ENCODE measurements at places on chromosomes 3 and 15.
A peak's percentile ranks its signal among the peaks of the same experiment; 100 is the strongest.

- no peak for DNase-seq
Observed at GRCh38 chr3:58223855-58224254, 13.1 kb upstream of the DNASE1L3 start.

DNA sequence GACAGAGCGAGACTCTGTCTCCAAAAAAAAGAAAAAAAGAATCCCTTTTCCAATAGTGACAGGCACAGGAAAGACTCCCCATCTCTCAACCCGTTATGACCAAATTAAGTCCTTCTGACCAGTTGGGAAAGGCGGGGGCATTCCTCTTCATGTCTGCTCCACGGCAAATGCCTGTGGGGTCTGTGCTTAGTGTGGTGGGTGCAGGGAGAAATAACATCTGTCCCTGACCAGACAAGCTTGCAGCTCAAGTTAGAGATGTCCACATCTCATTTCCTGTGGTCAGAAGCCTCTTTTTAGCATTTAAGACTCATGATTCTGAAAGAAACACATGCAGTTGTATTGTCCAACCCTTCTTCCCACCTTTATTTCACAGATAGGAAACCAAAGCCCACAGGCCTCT lies 16.2 kb downstream of the PLA1A start:
- no peak for DNase-seq

GRCh38 chr3:122826278-122826677 lies 31.4 kb downstream of the SLC49A4 start:
- DNase-seq = no peak

GRCh38 chr15:101504373-101504772 lies 14.9 kb upstream of the PCSK6 start:
- no peak for DNase-seq

DNA sequence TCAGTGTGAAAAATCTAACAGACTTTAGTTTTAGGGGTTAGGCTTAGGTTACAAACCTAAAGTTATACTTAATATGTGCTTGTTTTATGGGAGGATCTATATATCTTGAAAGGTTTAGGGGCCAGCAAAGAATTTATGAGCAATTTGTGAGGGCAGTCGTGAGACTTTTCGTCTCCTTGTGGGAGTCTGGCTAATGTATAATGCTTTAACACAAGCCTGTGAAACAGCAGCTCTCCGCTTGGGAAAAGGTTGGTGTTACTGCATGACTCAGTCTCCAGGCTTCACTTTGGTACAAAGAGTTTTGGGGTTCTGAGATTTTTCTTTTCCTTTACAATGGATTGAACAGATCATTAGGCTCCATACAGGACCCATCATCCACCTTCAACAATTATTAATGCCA lies 79.0 kb upstream of the MFGE8 start:
- no peak for DNase-seq

DNA sequence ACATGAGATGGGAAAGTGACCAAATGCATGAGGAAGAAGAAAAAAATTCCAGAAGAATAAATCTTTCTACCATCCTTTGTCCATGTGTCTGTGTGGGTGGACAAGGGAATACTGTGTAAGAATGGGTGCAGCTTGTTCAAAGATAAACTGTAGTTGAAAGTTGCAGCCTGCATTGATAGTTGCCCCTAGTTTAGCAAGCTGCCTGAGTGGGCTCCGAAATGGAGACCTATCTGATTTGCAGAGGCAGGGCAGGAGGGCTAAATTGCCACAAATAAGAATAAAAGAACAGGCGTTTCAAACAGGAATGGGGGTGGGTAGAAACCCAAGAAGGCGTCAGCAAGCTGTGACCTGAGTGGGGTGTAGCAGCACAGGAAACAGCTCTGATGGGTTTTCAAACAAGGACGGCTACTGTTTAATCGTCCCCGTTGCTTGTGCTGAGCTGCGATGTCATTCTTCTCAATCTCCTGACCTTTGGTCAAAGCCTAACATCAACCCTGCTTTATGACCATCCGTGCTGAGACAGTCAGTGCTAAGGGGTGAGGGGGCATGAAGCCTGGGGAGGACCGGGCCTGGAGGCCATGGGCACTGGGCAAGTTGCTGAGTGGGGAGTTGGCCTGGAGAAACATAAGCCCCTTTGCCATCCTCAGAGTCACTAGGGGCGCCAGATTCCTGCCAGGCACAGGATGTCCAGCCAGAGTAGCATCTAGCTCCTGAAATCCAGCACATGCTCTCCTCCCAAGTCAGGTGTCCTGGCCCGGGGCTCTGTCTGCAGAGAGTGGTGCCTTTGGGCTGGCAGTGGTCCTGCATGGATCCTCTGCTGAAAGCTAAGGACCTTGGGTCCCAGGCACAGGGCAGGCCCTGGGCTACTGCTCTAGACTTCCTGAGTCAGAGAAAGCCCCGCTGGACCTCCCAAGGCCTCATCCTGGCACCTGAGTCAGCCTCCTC lies 19.2 kb upstream of the C15orf39 start:
- no peak for DNase-seq

DNA sequence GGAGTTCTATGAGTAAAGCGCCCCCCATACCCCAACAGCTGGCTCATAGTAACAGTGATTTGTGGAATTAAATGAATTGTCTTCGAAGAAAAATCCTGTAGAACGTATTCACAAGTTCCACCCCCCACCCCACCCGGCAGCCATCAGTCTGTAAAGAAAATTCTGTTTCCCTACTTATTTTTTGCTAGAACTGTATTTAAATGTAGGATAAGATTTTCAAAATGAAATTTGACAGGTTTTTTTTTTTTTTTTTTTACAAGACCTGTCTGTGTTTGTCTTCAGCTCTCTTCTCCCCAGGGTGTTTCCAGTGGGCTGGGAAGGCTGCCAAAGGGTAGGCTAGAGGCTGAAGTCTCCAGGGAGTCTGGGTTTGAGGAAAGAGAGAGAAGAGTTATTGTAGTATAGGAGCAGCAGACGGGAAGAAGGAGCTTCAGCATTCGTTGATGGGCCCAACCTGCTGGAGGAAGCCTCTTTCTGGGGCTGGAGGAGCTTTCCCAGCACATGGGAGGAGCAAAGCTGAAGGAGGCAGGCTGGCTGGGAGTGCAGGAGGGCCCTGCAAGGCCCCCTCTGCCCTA lies 130.6 kb upstream of the SEMA6D start:
- DNase-seq = no peak

DNA sequence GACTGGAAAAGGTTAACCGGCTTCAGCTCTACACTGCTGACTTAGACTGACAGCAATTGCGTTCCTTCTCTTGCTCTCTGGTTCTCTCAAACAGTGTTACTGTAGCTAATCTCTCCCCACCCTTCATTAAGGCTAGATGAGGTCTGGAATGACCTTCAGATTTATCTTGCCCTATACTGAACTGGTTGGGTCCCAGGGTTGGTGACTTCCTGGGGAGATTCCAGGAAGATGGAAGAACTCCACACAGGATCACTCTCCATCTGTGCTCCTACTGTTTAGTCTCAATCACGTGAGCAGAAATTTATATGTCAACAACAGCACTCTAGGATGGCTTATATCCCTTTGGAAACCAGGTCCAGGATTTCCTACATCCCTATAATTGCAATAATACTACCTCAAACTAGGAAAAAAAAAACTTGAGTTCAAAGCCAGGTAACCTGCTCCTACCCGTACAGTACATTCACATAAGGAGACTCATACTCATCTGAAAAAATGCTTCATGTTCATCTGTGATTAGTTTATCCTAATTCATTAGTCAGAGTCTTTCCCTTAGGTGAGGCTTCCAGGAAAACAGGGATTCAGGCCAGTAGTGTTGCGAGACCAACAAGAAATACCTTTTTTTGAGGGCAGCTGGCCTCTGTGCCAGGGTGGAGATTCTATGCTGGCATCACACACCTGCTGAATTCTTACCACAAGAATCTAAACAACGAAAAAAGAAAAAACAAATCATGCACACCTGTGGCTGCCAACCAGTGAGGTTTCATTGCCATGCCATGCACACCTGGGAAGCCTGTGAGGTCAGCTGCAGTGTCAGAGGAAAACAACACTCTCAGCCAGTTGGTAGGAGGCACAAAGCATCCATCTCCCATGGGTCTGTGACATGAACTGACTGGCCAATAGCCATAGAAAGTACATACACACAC lies 297.3 kb downstream of the MECOM start:
- DNase-seq = no peak

DNA sequence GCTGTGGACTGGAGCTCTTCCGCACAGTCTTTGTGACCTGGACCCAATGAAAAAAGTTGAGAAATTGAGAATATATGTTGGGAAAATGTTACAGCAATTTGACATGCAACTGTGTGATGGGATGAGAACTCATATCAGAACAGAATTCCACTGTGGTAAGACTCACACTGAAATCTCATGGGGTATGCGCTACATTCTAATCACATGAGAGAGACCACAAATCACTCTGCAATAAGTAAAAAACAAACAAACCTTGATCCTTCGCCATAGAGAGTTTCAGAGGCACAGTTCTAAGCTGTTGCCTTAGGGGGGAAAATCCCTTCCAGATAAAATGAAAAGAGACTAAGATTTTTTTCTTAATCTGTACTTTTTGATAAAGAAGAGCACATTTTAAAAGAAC lies 37.3 kb downstream of the LMCD1 start:
- DNase-seq = no peak

GRCh38 chr3:191417457-191417729 lies 43.6 kb upstream of the PYDC2 start:
- DNase-seq = no peak

GRCh38 chr3:13420045-13420830 lies at the start of gene NUP210:
TSS of gene NUP210 (minus strand) at chr3:13420322. CDS start at chr3:13420226, 96 bp downstream.
- peak; percentile 58 for DNase-seq

DNA sequence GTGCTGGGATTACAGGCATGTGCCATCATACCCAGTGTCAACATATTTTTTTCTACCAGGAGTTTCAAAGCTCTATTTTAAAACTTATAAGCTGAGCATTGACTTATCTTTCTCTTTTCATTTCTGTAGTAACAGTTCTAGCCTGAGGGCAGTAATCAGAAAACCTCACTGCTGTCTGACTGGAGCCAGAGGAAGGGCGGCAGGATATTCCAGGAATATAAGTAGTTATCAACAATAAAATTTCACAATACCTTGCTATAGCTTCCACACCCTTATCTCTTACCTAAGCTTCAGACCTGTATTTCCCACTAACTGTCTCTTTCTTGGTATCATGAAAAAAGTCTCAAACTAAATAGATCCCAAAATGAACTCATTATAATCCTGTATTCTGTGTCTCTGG lies 5.1 kb upstream of the NEDD4 start:
- no peak for DNase-seq

- no peak for DNase-seq
Observed at GRCh38 chr3:61864886-61865285, 303.5 kb downstream of the PTPRG start.

DNA sequence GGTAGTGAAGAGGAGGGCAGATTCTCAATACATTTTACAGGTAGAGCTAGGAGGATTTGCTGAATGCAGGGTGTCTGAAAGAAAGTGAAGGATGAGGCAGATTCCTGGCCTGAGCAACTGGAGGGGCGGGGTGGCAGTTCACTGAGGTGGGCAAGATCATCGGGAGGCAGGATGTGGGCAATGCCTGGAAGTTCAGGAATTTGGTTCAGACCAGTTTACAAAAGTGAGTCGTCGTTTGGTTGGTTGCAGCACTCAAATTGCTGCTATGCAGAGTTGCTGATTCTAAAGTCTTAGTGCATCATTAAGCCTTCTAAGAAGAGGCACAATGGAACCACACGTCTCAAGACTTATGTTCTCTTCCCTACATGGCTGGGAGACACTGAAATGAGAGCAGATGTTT lies 134.0 kb downstream of the MFSD1 start:
- no peak for DNase-seq

DNA sequence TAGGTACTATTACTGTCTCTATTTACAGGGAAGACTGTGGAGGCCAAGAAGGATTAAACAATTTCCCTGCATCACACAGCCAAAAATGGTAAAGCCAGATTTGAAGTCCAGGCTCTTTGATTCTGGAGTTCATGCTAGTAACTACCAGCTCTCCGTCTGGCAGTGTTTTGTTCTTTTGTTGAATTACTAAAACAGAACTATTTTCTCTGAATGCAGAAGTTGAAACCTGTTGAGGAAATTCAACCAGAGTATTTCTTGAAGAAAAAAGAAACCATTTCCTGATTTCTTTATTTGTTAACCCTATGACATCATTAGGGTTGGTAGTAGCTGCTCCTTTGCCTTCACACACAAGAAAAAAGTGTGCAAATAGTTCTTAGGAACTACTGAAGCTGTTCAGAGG lies 34.3 kb downstream of the CRTC3 start:
- no peak for DNase-seq

DNA sequence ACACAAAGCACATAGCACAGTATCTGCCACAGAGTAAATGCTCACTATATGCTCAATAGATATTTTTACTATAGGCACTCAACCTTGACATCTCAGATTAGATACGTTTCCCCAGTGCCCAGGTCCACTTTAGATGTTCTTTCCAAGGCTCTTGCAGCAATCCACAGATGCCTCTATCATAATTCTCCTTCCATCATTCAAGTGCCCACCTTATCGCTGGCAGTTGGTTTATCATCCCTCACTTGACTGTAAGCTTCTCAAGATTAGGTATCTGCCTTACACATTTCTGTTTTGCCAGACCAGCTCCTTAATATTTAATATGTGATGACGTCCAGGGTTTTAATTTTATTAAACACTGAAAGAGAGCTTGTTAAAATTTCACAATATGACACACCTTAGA lies 8.6 kb downstream of the NCEH1 start:
- no peak for DNase-seq

GRCh38 chr3:138245026-138245425 lies 57.9 kb downstream of the ARMC8 start:
- DNase-seq = no peak

- no peak for DNase-seq
Observed at GRCh38 chr3:192382861-192383260, 344.5 kb downstream of the FGF12 start.

DNA sequence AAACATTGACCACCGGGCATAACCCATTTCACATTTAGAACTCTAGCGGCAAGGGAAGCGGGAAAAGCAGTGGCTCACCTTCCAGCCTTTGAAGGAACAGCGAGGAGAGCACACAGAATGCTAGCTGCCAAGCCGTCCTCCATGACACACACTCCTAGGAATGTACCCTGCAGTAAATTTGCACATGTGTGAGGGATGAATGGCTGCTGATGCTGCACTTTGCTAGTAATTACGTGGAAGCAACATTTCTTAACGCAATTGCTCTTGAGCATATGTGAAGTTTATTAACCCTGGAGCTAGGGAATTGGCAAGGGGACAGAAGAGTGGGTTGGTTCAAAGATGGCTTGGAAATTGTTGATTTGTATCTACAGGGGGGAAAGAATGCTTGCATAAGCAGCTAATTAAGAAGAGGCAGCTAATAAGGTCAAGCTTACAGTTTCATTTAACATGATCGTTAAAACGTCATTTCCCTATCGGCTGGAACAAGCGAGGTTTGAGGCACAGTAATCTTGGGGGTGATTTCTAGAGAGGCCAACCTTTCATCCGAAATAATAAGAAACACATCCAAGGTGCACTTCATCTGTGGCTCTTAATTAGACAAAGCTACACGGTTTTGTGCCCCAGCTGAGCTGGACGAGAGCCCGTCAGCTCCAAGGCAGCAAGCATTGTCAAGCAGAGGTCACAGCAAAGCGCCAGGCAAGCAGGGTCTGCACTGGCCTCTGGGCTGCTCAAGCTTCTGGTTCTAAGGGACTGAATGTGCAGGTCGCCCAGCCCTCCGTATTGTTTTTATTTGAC lies 123.4 kb downstream of the CHSY1 start:
- DNase-seq = no peak

Measured in NCI-H526 treated with DMSO at 0.1 percent for 48 hours (cell line).